Airway epithelial cell (primary cell): ENCODE measurements at places on chromosomes 1 and 21. TPM values are rescaled to one million over a fixed set of nuclear protein-coding genes. Genes with fewer than 3 reads are reported as not detected.

SPATA45 gene
- total RNA-seq: not detected in 2 replicates

LCE1B gene
- total RNA-seq: not detected in 2 replicates

EDN2 gene
- 2.8 and 10.1 TPM in 2 replicates for total RNA-seq

PSEN2 gene
- 10.1 and 16.2 TPM in 2 replicates for total RNA-seq

SYT14 gene
- not detected in 2 replicates for total RNA-seq

MTMR11 gene
- total RNA-seq: 9.3 and 10.2 TPM in 2 replicates

LMX1A gene
- not detected in 2 replicates for total RNA-seq

LCE3E gene
- total RNA-seq: 0.23 and 0.63 TPM in 2 replicates

C1QB gene
- total RNA-seq: not detected in 2 replicates

CR1L gene
- total RNA-seq: 0.07 TPM in 1 of 2 replicates, not detected in the other

SLAMF9 gene
- total RNA-seq: 32.0 and 35.2 TPM in 2 replicates

NECTIN4 gene
- 43.1 and 50.0 TPM in 2 replicates for total RNA-seq

SFN gene
- 1,524 and 1,633 TPM in 2 replicates for total RNA-seq

RXFP4 gene
- not detected in 2 replicates for total RNA-seq

VPS72 gene
- total RNA-seq: 40.7 and 59.0 TPM in 2 replicates

LCE1A gene
- not detected in 2 replicates for total RNA-seq

MYBPH gene
- not detected in 2 replicates for total RNA-seq

TTLL10 gene
- not detected in 2 replicates for total RNA-seq

FNDC5 gene
- total RNA-seq: not detected in 2 replicates

EDARADD gene
- 6.8 and 13.3 TPM in 2 replicates for total RNA-seq

GJA4 gene
- not detected in 2 replicates for total RNA-seq

KCNE2 gene
- not detected in 2 replicates for total RNA-seq

C1orf94 gene
- not detected in 2 replicates for total RNA-seq

TMCO4 gene
- total RNA-seq: 5.2 and 10.9 TPM in 2 replicates

ESRRG gene
- total RNA-seq: not detected in 2 replicates

SMIM1 gene
- total RNA-seq: 0.79 and 3.6 TPM in 2 replicates

DEPDC1 gene
- 12.5 and 15.9 TPM in 2 replicates for total RNA-seq

AUNIP gene
- 6.5 and 9.7 TPM in 2 replicates for total RNA-seq

SERPINC1 gene
- total RNA-seq: not detected in 2 replicates

ARHGAP30 gene
- total RNA-seq: 0.19 and 0.28 TPM in 2 replicates

GPR3 gene
- 0.14 and 2.0 TPM in 2 replicates for total RNA-seq

NCAM2 gene
- not detected in 2 replicates for total RNA-seq

REN gene
- not detected in 2 replicates for total RNA-seq

MFAP2 gene
- 53.0 and 53.1 TPM in 2 replicates for total RNA-seq

ALPL gene
- total RNA-seq: not detected in 2 replicates

TRAPPC3 gene
- 105 and 113 TPM in 2 replicates for total RNA-seq

PRXL2B gene
- total RNA-seq: 18.0 and 30.4 TPM in 2 replicates

LCE1E gene
- 0.37 TPM in 1 of 2 replicates, not detected in the other for total RNA-seq

HSPG2 gene
- total RNA-seq: 109 and 120 TPM in 2 replicates

GPR37L1 gene
- 0.07 TPM in 1 of 2 replicates, not detected in the other for total RNA-seq

CCDC30 gene
- 0.09 and 0.21 TPM in 2 replicates for total RNA-seq

MIXL1 gene
- not detected in 2 replicates for total RNA-seq

SLAMF1 gene
- not detected in 2 replicates for total RNA-seq

SPEN gene
- total RNA-seq: 14.4 and 19.2 TPM in 2 replicates

HMGCS2 gene
- 0.46 and 1.1 TPM in 2 replicates for total RNA-seq

SEC16B gene
- total RNA-seq: 0.42 and 2.0 TPM in 2 replicates

CDA gene
- total RNA-seq: 18.5 and 22.1 TPM in 2 replicates

SHCBP1L gene
- total RNA-seq: not detected in 2 replicates

TAS1R3 gene
- total RNA-seq: 0.05 and 0.07 TPM in 2 replicates

PTGFRN gene
- total RNA-seq: 134 and 169 TPM in 2 replicates
